Panc1 (cell line): ENCODE measurements at places on chromosomes 6 and 20.

DNA sequence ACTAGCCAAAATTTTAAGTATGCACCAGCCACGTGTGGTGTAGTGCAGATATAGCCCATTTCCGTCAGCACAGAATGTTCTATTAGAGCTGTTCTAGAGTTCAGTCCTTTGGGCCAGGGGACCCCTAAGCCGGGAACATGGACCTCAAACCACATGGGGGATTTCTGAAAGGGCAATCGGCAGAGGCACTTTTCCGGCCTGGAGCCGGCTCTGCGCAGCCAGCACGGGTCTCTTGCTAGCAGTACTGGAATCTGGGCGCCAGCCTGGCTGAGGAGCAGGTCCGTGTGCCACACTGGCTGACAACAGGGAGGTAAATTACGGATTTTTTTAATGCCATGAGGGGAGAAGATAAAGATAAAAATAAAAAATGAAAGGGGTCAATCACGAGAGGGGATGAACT is 120.5 kb downstream of the SULF2 start:
- no peak for DNase-seq

DNA sequence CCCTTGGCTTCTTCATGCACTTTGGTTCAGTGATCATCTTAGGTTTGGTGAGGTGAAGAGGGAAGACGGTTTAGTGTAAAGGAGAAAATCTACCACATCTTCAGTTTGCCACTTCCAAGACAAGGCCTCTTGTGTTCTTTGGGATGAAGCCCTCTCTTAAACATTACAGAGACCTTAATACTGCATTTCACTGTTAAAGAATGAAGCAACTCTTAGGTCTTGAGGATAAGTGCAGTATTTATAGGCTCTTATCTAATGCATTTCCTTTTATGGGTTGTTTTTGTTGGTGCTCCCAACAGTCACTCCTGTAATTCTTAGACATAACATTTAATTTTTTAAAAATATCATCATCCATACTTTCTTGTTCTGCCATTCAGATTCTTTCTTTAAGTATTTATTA is 139.9 kb upstream of the LAMP5 start:
- no peak for DNase-seq

GRCh38 chr6:129215916-129216520 is 333.1 kb downstream of the LAMA2 start:
- no peak for DNase-seq

- no peak for DNase-seq
Measured at GRCh38 chr6:31169123-31169857, 1.2 kb downstream of the POU5F1 start.

DNA sequence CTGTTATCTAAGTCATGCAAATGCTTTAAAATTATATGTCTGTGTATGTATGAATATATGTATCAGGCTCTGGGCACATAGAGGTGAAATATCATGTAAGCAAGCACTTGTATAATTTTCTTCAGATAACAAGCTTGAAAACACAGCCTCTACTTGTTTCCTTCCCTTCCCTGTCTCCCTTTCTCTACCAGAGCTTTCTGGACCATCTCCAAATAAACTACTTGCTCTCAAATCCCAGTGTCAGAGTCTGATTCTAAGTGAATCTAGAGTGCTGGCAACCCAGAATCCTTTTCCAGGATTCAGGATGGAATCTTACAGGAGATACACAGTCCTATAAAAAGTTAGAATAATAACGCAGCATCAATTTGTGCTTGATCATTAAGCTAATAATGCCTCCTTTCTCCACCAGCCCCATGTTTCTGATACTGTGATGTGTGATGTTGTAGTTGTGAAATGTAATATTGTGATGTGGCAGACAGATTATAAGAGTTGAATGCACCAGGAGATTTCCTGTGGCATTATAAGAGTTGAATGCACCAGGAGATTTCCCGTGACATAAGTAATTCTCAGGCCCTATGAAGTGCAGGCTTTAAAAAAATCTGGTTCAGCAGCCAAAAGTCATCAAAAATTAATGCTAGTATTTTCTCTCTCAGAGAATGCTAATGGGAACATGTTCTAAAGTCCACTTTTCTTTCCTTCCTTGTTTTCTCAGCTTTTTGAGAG is 89.6 kb downstream of the PCSK2 start:
- no peak for DNase-seq

DNA sequence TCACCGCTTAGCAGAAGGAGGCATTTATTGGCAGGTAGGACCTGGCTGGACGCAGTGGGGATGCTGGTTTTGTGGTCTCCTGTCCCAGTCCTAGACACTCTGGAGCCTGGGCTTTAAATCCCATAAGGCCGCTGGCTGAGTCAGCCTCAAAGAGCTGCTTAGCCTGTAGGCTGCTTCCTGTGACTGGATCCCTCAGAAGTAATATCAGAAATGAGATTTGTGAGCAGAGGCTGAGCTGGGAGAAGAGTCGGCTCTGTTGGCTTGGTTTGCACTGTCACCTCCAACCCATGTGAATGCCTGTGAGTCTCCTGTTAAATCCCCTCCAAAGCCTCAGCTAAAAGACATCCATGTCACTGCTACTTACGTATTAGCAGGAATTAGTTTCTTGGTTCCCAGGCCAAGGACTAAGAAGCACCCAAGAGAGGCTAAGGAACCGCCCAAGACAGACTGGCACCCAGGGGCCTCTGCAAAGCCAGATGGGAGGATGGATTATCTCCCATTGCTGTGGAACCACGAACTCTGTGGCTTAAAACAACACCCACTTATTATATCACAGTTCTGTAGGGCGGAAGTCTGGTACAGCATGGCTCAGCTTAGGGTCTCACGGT is 289.4 kb downstream of the CDC5L start:
- no peak for DNase-seq

DNA sequence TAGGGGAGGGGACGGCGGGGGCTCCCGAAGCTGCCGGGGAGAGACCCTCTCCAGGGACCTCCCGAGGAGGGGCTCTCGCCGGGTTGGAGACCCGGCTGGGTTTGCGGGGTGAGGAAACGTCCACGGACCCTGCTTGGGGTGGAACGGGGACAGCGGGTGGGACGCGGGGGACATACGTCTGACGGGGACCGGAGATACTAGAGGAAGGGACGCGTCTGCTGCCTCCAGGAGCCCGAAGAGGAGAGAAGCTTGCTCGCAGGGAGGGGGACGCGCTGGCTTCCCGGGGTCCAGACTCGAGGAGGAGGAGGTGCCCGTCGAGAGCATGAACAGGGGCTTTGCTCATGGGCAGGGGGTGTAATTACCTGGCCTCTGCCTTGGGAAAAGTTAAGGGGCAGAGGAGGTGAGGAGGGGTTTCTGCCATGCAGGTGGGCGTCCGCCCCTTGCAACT is 593 bp downstream of the DNMT3B start:
- no peak for DNase-seq

- no peak for DNase-seq
Measured at GRCh38 chr6:140641412-140641811, 1267.0 kb upstream of the CITED2 start.

DNA sequence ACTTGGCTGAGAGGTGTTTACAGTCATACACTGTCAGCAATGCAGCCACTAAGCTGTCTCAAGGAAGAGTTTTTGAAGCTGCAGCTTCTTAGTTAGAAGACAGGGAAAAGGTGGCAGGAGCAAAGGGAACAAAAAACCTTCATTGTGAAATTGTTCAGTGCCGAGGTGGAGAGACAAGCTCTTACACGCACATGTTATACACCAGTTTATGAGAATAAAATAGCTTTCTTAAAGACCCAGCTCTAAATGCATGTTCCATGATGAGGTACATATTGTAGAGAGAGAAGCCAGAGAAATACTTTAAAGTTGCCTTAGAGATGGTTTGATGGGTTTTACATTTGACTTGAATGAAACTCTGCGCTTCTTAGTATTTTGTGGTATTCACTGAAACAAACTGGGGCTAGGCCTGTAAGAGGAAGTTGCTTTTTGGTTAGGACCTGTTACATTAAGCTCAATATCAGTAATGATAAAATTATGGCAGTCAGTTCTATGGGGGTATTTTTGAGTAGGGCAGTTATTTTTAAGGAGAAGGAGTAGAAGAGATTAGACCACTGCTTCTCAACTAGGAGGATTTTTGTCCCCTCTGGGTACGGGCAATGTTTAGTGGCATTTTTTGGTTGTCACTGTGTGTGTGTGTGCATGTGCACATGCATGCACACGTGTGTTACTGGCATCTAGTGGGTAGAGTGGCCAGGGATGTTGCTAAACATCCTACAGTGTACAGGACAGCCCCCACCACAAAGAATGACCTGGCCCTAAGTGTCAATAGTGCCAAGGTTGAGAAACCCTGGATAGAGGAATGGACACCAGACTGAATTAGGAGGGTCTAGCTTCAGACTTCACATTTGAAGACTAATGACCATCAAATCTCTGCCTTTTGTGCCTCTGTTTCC is 9.8 kb downstream of the NEDD9 start:
- DNase-seq, result no peak

DNA sequence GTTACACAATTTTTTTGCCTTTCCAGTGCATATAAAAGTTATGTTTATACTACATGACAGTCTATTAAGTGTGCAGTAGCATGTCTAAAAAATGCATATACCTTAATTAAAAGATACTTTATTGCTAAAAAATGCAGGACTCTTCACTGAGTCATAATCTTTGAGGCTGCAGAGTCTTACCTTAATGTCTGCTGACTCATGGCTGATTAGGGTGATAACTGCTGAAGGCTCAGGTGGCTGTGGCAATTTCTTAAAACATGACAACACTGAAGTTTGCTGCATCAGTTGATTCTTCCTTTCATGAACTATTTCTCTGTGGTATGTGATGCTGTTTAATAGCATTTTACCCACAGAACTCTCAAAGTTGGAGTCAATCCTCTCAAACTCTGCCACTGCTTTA is 19.1 kb downstream of the ZSCAN23 start:
- no peak for DNase-seq

- no peak for DNase-seq
Measured at GRCh38 chr6:4303638-4304037, 168.3 kb upstream of the ECI2 start.

GRCh38 chr6:52931351-52931750 is 21.9 kb upstream of the GSTA3 start:
- DNase-seq, result no peak

GRCh38 chr6:97459535-97459934 is 176.5 kb upstream of the MMS22L start:
- no peak for DNase-seq

GRCh38 chr6:37273690-37274089 is 15.7 kb upstream of the TMEM217 start:
- DNase-seq, result no peak

- DNase-seq, result no peak
Measured at GRCh38 chr6:89555031-89555430, 83.5 kb downstream of the LYRM2 start.

- no peak for DNase-seq
Measured at GRCh38 chr6:89204096-89204495, 13.1 kb downstream of the GABRR1 start.

GRCh38 chr6:91276315-91276714 is 689.4 kb upstream of the MAP3K7 start:
- no peak for DNase-seq

DNA sequence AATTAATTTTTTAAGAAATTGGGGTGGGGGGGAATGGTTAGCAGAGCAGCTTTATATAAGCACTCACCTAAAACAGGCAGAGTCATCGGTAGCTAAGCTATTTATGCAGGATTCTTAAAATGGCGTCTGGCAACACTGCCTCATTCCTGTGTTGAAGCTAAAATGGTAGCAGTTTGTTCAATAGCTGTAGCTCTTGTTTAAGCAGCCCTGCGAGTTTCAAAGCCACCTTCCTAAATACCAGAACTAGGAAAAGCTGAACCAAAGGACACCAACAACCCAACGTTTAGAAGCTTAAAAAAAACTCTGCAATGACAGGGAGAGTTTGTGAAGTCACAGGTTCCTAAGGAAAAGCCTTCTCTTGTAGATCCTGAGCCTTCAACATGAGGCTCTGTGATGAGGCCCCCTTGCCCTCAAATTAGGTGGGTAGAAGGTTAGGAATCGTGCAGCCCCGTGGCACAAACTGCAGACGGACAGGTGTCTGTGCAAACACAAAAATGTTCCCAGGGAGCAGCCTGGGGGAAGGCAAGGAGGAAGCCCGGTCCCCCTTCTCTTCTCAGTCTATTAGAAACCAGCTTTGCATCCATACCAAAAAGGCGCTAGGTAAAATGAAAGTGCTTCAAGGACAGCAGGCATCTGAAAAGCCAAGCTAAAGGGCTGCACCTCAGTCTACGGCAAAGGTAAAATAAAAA is 4.7 kb downstream of the ZMYND8 start:
- DNase-seq, result no peak

- no peak for DNase-seq
Measured at GRCh38 chr6:51792273-51793030, 295.0 kb downstream of the PKHD1 start.

DNA sequence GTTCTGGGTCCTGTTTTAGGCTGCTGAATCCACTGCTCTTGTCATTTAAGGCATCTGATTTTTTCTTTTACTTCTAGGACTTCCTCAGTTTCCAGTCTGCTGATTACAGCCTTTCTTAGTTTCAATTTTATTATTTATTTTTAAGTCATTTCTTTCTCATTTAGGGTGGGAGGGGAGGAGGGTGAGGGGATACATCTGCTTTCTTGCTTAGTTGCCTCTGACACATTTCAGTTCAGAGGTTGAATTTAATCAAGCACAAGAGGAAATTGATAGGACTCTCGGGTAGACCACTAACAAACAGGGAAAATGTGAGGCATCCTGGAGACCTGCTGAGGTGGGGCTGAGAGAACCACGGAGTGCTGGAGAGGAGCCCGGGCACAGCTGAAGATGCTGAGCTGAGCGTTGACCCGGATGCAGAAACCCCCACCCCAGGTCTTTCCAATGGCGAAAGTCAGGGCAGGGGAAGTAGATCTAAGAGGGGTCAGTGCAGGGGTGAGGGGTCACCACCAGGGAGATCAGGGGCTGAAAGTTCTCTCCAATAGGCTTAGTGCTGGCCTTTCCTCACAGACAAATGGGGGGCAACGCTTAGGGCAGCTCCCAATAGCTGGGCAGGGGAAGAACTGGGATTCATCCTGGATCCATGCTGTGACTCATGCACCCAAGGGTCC is 7.6 kb upstream of the TREML2 start:
- no peak for DNase-seq

DNA sequence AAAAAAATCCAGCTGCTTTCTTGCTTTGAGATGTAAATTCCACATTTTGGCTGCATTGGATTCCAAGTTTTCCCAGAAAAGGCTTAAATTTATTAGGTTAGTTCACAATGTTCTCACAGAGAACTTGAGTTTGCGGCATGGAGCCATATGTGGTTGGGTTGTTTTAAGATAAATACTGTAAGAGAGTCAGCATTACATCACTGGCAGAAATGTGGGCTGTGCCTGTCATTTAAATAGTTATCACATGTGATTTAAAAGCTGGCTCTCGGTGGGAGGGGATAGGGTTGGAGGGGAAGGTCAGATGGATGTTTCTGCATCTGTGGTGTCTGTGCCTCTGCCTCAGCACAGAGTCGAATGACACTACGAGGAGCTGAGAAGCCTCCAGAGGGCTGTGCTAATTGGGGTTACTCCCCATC is 73.8 kb upstream of the SCP2D1 start:
- no peak for DNase-seq

GRCh38 chr6:13666194-13667105 is 45.2 kb downstream of the RANBP9 start:
- DNase-seq, result no peak

GRCh38 chr6:41784581-41785171 is 2.8 kb upstream of the TOMM6 start:
- DNase-seq, result no peak
